Effector CD8-positive, alpha-beta T cell (primary cell): ENCODE measurements at places on chromosomes 3 and 15.

DNA sequence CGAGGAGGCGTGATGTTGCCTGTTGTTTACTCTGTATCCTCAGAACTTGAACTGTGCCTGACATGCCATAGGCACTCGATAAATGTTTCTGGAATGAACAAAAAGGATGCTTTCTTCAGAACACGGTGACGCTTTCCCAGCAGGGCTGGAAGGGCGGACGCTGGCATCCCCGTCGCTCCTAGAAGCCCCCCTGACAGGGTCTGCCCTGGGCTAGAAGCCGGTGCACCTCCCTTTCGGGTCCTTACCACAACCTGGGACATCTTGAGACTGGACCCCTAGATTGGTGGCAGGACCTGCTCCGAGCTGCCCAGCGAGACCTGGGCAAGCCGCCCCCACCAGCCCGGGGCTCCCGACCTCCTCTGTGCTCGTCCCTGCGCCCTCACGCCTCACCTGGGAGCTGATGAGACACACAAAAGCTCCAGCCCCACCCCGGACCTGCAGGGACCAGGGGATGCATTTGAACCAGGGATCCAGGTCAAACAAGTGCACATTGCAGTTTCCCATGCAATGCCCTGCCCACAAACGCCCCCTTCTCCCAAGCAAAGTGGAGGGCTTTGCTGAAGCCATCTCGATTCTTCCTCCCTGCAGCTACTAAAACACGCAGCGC is 131.2 kb upstream of the MEF2A start:
- DNase-seq = no peak

GRCh38 chr15:71282076-71282475 is 166.8 kb downstream of the THSD4 start:
- DNase-seq = no peak

- no peak for DNase-seq
These were observed 1.6 kb downstream of the PLXNA1 start for GRCh38 chr3:126984391-126985131.

DNA sequence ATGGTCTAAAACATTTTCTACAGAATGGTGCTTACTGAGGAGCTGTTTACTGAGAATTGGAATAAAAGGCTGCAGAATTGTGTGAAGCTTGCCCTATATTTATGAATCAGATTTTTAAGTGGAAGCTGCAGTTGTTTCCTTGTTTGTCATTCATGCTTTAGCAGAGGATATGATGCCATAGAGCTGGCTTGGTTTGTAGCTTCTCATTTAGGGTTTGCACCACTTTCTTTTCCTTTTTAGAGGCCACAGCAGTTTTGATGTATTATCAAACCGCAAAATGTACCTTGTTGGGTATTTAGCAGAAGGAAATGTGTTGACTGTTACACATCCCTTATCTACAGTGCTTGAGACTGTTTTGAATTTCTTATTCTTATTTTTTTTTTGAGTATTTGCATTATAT is 66.2 kb downstream of the RASA2 start:
- no peak for DNase-seq

DNA sequence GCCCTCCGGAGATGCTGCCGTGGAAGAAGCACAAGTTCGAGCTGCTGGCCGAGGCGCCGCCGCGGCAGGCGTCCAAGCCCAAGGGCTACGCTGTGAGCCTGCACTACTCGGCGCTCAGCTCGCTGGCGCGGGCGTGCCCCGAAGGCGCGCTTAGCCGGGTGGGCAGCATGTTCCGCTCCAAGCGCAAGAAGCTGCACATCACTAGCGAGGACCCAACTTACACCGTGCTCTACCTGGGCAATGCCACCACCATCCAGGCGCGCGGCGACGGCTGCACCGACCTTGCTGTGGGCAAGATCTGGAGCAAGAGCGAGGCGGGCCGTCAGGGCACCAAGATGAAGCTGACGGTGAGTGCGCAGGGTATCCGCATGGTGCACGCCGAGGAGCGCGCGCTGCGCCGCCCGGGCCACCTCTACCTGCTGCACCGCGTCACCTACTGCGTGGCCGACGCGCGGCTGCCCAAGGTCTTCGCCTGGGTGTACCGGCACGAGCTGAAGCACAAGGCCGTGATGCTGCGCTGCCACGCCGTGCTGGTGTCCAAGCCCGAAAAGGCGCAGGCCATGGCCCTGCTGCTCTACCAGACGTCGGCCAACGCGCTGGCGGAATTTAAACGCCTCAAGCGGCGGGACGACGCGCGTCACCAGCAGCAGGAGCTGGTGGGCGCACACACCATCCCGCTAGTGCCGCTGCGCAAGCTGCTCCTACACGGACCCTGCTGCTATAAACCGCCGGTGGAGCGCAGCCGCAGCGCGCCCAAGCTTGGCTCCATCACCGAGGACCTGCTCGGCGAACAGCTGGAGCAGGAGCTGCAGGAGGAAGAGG is 1.3 kb downstream of the FAM43A start:
- no peak for DNase-seq

GRCh38 chr15:25184356-25185155 is 229.8 kb downstream of the SNRPN start:
- DNase-seq = no peak
